Stimulated activated naive CD4-positive, alpha-beta T cell (primary cell): ENCODE measurements at places on chromosomes 7 and 10.

DNA sequence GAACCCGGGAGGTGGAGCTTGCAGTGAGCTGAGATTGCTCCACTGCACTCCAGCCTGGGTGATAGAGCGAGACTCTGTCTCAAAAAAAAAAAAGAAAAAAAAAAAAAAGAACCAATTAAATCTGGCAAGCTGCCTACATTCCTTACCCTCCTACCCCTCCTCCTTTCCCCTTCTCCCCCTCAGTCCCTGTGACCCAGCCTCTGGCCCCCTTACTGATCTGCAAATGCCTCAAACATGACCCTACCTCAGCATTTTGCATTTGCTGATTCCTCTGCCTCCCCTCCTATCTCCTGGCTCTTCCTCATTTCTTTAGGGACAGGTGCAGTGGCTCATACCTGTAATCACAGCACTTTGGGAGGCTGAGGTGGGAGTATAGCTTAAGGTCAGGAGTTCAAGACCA, 19.3 kb downstream of the CDHR3 start:
- DNase-seq = no peak

- no peak for DNase-seq
Observed at GRCh38 chr7:128456255-128456725, 612 bp downstream of the HILPDA start.

- DNase-seq = no peak
Observed at GRCh38 chr10:30583778-30584415, 45.7 kb downstream of the LYZL2 start.

DNA sequence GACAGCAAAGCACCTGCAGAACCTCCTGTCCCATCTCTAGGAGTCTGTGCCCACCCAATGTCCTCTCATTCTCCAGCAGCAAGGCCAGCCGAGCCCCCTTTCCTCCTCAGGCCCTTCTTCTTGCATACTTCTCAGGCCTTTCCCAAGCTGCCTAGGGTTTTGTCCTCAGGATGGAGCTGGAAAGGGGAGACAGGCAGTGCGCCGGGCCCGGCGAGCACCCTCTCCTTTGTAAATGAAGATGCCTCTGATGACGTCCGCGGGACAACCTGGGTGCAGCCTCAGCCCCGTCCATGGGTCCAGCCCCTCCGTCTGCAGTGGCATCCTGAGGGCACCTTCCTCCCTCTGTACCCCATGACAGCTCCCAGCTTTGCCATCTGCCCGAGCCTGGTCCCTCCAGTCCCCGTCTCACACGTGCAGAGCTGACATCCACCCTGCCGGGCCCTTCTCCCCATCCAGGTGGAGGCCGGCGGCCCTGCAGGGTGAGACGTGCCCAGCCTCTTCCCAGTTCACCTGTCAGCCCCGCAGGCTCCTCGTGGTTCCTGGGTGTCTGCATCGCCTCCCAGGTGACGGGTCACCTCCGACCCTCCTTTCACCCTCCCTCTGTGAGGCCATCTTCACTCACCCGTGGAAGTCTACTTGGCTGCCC, 36.4 kb downstream of the JAKMIP3 start:
- no peak for DNase-seq

GRCh38 chr7:64313740-64314491, at the start of gene ZNF736:
Gene ZNF736, plus strand, starts transcription at chr7:64313961. Its CDS starts 190 bp downstream, at chr7:64314151.
- peak; percentile 81 for DNase-seq

DNA sequence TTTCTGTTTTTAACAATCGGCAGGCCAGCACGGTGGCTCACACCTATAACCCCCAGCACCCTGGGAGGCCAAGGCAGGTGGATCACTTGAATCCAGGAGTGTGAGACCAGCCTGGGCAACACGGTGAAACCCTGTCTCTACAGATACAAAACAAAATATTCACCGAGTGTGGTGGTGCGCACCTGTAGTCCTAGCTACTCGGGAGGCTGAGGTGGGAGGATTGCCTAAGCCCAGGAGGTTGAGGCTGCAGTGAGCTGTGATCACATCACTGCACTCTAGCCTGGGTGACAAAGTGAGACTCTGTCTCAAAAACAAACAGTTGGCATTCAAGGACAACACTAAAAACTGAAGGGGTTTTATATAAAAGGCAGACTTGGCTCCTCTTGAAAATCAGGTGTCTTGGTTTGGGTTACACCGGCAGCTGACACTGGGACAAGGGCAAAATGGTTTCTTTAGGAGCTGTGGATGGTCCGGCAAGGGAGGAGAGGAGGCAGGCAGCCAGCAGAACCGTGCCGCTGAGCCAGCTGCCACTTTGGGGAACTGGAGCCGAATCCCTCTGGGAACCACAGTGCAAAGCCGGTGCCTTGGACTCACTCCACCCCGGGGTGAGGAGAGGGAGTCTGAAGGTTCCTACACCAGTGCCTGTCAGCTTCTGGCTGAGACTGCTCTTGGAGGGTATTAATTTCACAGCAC, 52.6 kb downstream of the CHST3 start:
- no peak for DNase-seq

- DNase-seq = no peak
Observed at GRCh38 chr7:47914717-47915615, 33.3 kb downstream of the PKD1L1 start.
